PC-9 (cell line): ENCODE measurements at places on chromosomes 7 and 10. TPM values are rescaled to one million over a fixed set of nuclear protein-coding genes. Genes with fewer than 3 reads are reported as not detected.

The MOGAT3 gene
- not detected in 2 replicates for total RNA-seq

The SRRM3 gene
- 0.74 and 1.2 TPM in 2 replicates for total RNA-seq

The MMD2 gene
- total RNA-seq = not detected in 2 replicates

- DNase-seq = no peak
Measured at GRCh38 chr7:78420001-78420400, 621.4 kb downstream of the PHTF2 start.

- no peak for DNase-seq
Measured at GRCh38 chr10:123687758-123688157, 21.6 kb downstream of the GPR26 start.

DNA sequence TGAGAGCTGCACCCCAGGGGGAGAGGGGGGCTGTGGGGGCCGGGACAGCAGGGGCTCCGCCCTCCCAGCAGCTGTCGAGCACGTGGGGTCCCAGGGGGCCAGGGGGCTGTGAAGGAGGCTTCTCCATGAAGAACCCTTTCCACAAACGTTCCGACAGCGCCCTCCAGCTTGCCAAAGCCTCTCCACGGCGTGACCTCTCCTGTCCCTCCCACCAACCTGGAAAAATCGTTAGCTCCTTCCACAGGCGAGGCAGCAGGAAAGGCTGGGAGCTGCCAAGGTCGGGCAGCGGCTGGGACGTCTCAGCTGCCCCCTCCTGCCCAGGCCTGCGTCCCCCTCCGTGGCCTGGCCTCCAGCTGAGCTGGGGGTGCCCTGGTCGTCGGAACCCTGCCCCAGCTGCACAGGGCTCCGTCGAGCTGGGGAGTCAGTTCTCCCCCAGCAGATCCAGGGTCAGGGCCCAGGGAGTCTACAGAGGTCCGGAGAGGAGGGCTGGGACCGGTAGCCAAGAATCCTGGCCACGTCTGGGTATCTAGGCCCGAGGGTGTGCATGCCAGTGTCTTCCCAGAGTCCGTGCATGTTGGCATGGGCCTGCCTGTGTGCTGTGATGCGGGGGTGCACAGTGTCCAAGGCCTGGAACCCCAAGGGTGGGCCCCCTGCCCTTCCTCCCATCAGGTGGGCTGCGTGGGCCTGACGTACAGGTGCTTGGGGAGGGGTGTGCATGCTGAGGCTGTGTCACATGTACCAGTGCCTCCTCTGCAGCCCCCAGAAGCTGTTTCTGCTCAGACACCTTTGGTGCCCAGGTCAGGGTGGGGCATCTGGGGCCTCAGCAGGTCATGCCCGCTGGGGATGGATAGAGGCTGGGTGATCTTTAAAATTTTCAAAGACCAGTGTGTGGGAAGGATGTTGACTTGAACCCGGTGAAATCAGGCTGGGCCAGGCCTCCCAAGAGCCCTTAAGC, 66.5 kb downstream of the UNCX start:
- no peak for DNase-seq

DNA sequence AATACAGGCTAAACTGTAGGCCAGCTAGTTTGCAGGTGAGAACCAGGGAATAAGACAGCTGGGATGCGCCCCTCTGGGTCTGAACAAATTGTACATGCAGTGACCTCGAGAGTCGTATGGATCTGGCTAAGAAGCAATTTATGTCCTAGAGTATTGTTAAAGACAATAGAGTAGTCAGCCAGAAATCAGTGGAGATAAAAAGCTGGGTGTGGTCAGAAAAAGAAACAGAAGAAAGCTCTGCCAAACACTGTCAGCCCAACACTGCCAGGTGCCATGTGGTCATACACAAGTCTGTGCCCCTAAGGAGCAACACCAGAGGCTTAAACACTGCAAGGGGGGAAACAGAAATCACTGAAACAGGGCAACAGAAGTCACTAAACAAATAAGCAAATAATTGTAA, 62.2 kb downstream of the CNOT4 start:
- DNase-seq = no peak

GRCh38 chr7:40232242-40232893, 97.6 kb downstream of the SUGCT start:
- peak; percentile 28 for DNase-seq

DNA sequence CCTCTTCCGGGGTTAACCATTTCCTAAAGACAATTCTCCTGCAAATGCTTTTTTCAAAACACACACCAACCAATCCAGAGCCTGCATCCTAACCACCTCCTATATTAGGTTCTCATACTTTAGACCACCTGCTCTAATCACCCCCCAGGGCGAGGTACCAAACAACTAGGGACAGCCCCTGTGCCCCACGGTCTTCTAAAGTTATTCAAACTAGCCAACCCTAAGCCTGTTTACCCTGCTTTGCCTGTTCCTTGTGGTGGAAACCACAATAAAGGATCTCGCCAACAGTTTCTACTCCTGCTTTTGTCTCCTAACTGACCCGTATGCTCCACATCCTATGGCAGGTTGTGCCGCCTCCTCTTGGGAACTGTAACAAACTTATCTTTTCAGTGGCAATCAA, 21.1 kb downstream of the SP4 start:
- no peak for DNase-seq

- no peak for DNase-seq
Measured at GRCh38 chr10:128300290-128300824, 174.1 kb upstream of the MKI67 start.

The DRGX gene
- total RNA-seq = not detected in 2 replicates

The TMUB1 gene
- total RNA-seq = 87.8 and 99.3 TPM in 2 replicates

- DNase-seq = no peak
Measured at GRCh38 chr7:128841171-128841690, 11.0 kb downstream of the FLNC start.

GRCh38 chr7:34544621-34545020, 113.4 kb upstream of the NPSR1 start:
- DNase-seq = no peak

The ERLIN1 gene
- 18.6 and 24.9 TPM in 2 replicates for total RNA-seq

DNA sequence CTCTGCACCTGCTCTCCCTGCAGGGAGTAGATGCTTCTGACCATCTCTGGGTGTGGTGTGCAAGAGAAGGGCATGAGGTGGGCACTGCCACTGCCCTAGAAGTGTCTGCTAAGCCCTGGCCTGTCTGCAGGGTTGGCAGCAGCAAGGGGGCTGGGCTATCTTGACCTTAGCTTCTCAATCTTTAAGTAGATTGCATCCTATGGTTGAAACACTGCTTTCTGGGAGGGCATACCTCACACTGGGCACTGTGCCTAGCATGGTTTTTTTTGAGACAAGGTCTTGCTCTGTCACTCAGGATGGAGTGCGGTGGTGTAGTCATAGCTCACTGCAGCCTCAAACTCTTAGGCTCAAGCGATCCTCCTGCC, 54.9 kb downstream of the CLIP2 start:
- peak; percentile 64 for DNase-seq

GRCh38 chr7:151951672-151952338, 4.4 kb upstream of the GALNTL5 start:
- no peak for DNase-seq

The MDH2 gene
- 319 and 328 TPM in 2 replicates for total RNA-seq

The PAX4 gene
- total RNA-seq = not detected in 2 replicates

DNA sequence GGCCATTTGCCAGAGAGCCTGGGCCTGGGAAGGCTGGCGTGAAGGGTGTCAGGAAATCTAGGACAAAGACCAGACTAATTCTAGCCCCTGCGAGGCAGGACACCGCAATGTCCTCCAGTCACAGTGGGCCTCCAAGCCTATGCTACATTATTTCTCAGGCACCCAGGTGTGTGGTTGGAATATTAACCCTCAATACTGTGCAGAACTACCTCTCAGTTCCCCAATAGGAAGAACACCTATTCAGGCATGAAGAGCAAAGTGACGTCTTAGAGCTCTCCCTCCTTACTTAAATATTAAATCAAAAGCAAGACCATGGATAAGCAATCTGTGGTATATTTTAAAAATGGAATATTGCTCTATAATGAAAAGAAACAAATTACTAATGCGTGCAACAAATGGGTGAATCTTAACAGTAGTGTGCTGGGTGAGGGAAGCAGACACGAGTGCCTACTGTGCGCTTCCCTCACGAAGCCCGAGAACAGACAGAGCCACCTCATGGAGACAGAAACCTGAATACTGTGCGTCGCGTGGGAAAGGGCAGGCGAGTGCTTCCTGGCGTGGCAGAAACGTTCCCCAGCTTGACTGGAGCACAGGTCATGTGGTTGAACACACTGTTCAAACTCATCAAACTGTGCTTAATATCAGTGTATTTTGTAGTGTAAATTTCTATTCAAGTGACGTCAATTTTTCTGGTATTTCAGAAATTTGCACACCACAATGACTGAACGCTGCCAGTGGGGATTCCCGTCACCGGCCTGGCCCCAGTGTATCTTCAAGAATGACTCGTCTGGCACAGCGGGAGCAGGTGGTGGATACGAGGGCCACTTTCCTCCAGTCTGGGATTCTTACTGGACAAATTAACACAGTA, 15.5 kb upstream of the PTPRN2 start:
- DNase-seq = no peak

DNA sequence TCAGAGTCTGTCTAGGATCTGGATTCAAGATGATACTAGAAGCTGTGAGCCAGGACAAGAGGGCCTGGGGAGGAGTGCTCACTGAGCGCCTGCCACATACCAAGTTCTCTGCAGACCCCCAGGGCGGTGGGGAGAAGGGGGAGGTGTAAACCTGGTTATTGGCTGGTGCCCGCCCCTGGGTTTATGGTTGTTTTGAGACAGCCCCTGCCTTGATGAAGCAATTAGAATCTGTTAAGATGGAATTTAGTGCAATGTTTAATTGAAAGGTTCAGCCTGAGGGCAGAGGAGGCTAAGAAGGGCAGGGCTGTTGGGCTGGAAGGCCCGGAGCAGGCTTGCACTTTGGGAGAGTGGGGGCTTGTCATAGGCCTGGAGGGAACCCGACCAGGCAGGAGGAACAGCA, 42.7 kb downstream of the PRF1 start:
- no peak for DNase-seq

DNA sequence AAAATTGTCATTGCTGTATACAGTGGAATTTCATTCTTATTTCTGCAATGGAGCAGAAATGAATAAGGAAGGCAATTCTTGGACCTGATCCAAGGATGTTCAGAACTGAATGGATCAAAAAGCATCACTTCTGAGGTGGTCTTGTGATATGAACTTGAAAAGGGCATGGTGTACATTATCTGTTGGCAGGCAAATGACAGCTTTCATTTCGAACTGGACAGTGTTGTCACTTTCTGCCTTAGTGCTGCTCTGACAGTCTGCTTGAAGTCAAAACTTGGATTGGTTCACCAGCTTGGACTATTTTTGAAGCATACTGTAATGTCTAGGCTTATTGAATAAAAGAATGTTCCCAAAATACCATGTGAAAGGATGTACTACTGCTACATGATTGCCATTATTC, 52.0 kb downstream of the VCL start:
- DNase-seq = no peak

The NOS3 gene
- total RNA-seq = 1.8 and 3.2 TPM in 2 replicates

The SKIDA1 gene
- 0.65 and 1.1 TPM in 2 replicates for total RNA-seq

DNA sequence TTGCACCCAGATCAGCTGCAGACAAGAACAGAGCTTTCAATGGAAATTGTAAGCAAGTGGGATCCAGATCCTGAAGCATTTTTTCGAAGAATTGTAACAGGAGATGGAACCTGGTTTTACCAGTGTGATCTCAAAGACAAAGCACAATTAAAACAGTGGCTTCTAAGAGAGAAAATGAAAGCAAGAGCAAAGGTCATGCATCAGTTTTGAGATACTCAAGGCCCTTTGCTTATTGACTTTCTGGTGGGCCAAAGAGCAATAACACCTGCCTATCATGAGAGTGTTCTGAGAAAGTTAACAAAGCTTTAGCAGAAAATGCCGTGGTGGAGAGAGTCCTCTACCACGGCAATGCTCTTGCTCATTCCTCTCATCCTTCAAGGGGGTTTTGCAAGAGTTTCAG, 194.8 kb downstream of the TMEM178B start:
- no peak for DNase-seq

DNA sequence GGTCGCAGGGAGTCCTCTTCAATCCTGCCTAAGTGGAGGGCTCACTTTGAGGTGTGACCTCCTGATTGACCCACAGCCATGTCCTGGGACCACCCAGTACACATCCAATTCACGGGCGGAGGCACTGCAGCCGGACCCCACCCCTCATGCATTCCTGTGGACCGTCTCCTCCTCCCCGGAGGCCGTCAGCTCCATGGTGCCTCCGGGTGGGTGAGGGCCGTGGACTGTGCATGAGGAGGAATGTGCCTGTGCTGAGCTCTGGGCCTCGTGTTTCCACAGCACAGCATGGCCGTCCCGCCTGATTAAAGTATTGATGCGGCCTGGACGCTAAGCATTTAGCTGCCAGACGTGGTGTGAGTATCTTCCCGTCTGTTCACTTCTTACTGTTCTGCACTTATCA, 52.8 kb downstream of the CFAP46 start:
- DNase-seq = no peak

GRCh38 chr7:114623146-114623545, 208.5 kb downstream of the FOXP2 start:
- no peak for DNase-seq

The POLR2J3 gene
- total RNA-seq = 51.1 and 54.0 TPM in 2 replicates

DNA sequence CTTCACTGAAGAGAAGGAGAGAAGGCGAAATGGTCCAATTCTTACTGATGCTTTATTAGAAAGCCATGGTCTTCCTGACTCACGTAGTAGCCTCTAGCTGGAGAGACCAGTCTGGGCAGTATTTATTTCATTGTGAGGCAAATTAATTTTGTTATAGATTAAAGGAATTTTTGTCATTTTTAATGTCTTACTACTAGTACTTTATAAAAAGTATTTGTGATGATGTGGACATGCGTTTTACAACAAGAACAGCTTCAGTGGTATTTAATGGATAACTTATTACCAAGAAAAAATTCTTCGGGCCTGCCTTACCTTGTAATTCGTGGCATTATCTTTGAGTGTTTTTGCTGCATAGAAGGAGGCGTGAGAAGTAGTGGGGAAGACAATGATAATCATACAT, 339.4 kb upstream of the SHH start:
- DNase-seq = no peak

DNA sequence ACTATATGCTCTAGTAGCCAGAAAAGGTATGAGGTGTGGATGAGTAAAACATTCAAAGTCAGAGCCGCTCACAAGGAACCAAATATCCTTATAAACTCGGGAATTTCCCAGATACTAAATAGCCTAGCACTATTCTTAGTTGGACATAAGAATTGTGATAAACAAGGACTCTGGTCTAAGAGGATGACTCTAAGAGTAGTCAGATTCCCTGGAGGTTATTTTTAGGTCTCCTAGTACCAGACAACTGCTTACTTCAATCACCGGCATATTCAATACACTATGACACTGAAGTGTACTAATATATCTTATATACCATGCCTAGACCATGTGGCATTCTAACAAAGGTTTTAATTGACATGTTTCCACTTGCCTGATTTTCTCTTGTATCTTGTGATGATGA, 56.5 kb downstream of the LMBR1 start:
- DNase-seq = no peak

The NUTM2E gene
- total RNA-seq = 0.70 and 0.88 TPM in 2 replicates

The DIP2C gene
- total RNA-seq = 0.83 and 1.1 TPM in 2 replicates

GRCh38 chr7:111642373-111642772, 80.1 kb upstream of the IMMP2L start:
- DNase-seq = no peak
